ENCODE measurements at places on chromosomes 5 and 9.

- no peak for DNase-seq
Measured at GRCh38 chr9:133351908-133352634, 4.1 kb downstream of the RPL7A start.

DNA sequence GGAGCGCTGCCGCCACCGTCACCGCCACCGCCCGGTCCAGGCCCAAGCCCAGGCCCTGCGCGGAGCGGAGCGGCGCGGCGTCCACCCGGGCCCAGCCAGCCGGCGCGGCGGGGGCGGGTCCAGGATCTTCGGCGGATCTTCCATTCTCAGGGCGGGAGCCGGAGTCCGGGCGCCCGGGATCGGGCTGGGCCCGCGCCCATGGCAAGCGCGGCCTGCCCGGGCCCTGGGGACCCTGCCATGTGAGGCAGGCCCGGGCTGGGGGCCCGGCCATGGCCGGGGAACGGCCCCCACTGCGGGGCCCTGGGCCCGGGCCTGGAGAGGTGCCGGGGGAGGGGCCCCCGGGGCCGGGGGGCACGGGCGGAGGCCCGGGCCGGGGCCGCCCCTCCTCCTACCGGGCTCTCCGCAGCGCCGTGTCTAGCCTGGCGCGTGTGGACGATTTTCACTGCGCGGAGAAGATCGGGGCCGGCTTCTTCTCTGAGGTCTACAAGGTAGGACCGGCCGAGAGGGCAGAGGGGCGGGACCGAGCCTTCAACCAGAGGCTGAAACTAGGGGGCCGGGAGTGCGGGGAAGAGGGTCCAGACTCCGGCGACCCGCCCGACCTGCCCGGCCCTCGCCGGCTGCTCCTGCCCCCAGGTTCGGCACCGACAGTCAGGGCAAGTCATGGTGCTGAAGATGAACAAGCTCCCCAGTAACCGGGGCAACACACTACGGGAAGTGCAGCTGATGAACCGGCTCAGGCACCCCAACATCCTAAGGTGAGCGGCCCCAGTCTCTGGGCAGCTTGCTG lies 482 bp downstream of the TESK1 start:
- peak; percentile 20 for DNase-seq

- DNase-seq: peak; percentile 18
Measured at GRCh38 chr5:170791325-170791954, 7.9 kb downstream of the GABRP start.

- DNase-seq: no peak
Measured at GRCh38 chr5:108760512-108760911, 12.8 kb downstream of the FER start.

- DNase-seq: no peak
Measured at GRCh38 chr5:137696481-137696880, 39.4 kb downstream of the KLHL3 start.

DNA sequence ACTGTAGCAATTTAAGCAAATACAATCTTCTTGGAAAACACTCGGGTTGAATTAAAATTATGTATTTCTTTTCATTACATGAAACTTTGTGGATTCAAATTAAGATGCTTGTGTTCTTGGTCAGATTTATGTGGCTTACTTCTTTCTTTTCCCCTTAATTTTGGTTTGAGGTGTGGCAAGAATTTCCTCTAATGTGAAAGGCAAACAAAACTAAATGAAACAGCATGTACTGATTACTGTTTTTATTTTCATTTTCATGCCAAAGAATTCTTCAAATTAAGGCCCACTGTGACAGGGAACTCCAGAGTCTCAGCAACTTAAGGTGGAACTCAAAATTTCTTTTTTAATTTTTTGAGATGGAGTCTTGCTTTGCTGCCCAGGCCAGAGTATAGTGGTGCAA lies at the start of gene OMD:
Gene OMD (minus strand): TSS at position 132 of the 400 bp plus-strand sequence. CDS start 6,913 bp downstream, outside the sequence.
- DNase-seq: no peak

DNA sequence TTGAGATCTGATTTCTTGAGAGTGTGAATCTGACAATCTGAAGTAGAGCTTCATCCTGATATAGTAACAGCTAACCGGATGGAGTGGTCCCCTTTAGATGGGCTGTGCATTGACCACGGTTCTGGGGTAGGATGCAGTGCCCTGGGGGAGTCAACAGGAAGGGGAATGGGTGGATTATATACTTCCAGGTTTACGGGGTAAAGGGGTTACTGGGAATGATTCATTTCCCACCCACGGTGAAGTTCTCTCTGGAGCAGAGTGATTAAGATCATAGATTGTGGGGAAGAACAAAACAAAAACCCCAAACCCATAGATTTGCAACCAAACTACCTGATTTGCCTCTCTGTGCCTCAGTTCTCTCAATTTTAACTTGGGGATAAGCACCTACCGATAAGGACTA lies 1.5 kb upstream of the B4GALT7 start:
- peak; percentile 21 for DNase-seq

GRCh38 chr9:69412741-69413150 lies 87.7 kb downstream of the ENTREP1 start:
- DNase-seq: no peak

DNA sequence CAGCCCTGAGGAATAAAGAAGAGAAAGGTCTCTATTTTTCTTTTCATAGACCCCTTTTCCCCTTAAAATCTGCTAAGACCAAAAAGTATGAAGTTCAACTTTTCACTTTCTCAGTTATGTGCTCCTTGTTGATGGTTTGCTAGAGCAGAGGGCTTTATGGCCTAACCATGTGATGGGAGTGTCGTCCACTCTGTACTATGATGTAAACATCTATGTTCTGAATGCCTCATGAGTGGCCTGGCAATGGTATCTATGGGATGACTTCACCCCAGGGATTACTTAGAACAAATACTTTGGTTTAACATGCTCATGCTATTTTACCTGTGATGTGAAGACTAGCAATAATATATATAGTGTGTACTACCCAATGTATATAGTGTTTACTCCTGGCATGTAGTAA lies 43.7 kb upstream of the MIER3 start:
- DNase-seq: no peak

DNA sequence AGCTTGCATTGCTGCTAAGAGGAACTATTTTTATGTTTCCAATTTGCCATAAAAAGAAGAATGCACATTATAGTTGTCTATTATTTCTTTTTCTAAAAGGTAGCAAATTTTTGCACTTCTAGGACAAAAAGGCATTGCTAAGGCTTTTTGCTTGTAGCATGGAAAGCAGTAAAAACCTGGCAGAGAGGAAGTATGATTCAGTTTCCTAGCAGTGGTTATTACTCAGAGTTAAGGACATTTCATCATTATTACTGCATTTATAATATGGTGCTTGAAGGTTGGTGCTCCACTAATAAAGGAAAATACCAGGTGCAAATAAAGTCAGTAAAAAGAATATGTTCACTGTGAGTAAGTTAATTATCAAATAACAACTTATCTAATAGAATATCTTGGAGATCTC lies 179.8 kb upstream of the PLPPR1 start:
- DNase-seq: no peak

- no peak for DNase-seq
Measured at GRCh38 chr5:9932770-9933169, 302.6 kb upstream of the TAS2R1 start.

- DNase-seq: no peak
Measured at GRCh38 chr9:71130521-71130920, 9.1 kb upstream of the TRPM3 start.

GRCh38 chr9:38060681-38061080 lies 8.3 kb downstream of the SHB start:
- no peak for DNase-seq

- DNase-seq: no peak
Measured at GRCh38 chr5:14574096-14574495, 7.5 kb upstream of the OTULINL start.

- no peak for DNase-seq
Measured at GRCh38 chr9:79672236-79672635, 100.5 kb downstream of the TLE4 start.

DNA sequence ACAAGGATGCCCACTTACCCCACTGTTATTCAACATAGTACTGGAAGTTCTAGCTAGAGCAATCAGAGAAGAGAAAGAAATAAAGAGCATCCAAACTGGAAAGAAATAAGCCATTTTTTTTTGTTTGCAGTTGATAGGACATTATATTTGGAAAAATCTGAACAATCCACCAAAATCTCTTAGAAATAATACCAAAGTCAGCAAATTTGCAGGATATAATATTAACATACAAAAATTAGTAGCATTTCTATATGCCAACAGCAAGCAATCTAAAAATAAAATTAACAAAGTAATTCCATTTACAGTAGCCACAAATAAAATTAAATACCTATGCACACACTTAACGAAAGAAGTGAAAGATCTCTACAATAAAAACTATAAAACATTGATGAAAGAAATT lies 599.3 kb downstream of the CDH9 start:
- no peak for DNase-seq

GRCh38 chr5:80747922-80748321 lies 93.1 kb upstream of the DHFR start:
- no peak for DNase-seq

GRCh38 chr9:3922846-3923245 lies 377.0 kb downstream of the GLIS3 start:
- no peak for DNase-seq

DNA sequence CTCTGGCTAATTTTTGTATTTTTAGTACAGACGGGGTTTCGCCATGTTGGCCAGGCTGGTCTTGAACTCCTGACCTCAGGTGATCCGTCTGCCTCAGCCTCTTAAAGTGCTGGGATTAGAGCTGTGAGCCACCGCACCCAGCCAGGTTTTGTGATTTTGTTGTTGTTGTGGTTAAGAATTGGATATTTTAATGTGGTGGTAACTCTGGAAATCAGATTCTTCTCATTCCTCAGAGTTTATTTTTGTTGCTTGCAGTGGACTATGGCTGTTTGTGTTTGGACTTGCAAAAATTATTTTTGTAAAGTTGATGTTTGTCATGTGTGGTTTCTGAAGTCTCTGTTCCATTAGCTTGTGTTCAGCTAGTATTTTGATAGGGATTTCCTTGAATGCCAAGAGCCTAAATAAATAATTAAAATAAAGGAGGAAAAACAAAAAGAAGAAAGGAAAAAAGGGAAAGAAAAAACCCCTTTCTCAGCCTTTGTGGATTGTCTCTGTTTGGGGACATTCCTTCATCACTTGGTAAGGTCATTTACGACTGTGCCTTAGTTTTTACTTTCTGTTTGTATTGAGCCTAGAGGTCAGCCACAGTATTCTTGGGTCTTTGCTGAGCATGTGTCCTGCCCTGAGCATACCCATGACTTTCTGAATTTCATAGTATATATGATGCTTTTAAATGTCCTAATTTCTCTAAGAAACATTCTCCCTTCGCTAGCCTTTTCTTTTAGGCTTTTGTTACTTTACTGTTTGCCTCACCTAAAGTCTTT lies 37.3 kb downstream of the PBX3 start:
- no peak for DNase-seq

DNA sequence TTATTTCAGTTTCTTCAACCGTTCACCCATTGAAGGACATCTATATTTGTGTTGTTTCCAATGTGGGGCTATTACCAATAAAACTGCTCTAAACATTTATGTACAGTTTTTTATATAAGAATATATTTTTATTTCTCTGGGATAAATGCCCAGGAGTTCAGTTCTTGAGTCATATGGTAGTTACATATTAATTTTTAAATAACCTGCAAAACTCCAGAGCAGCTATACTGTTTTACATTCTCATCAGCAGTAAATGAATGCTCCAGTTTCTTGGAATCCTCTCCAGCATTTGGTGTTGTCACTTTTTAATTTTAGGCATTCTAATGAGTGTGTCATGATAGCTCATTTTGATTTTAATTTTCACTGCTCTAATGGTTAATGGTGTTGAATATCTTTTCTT lies 36.2 kb downstream of the CDK7 start:
- no peak for DNase-seq

- no peak for DNase-seq
Measured at GRCh38 chr5:57324181-57324580, 150.3 kb downstream of the GPBP1 start.

GRCh38 chr9:88502552-88503034 lies 32.4 kb upstream of the NXNL2 start:
- no peak for DNase-seq

- DNase-seq: no peak
Measured at GRCh38 chr9:70574151-70574837, 159.8 kb upstream of the KLF9 start.

All from putamen (tissue), 1 donor.